ENCODE measurements at places on chromosomes 4 and X. TPM values are rescaled to one million over a fixed set of nuclear protein-coding genes. Genes with fewer than 3 reads are reported as not detected.

DNA sequence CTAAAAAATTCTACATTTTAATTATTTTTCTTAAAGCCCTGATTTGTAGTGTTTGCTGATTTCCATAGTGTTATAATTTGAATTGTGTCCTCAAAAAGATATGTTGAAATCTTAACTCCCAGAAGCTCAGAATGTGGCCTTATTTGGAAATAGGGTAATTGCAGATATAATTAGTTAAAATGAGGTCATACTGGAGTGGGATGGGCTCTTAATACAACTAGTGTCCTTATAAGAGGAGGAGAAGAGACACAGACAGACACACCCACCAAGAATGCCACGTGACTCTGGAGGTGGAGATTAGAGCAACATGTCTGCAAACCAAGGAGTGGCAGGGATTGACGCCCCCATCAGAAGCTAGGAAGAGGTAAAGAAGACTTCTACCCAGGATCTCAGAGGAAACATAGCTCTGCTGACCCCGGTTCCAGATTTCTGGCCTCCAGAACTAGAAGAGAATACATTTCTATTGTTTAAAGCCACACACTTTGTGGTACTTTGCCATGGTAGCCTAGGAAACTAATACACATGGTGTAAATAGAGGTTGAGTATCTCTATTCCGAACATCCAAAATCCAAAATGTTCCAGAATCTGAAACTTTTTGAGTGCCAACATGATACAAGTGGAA, 70.5 kb upstream of the IRF2 start:
- DNase-seq: no peak

GRCh38 chr4:160981083-160981482, 1182.7 kb downstream of the FSTL5 start:
- no peak for DNase-seq

DNA sequence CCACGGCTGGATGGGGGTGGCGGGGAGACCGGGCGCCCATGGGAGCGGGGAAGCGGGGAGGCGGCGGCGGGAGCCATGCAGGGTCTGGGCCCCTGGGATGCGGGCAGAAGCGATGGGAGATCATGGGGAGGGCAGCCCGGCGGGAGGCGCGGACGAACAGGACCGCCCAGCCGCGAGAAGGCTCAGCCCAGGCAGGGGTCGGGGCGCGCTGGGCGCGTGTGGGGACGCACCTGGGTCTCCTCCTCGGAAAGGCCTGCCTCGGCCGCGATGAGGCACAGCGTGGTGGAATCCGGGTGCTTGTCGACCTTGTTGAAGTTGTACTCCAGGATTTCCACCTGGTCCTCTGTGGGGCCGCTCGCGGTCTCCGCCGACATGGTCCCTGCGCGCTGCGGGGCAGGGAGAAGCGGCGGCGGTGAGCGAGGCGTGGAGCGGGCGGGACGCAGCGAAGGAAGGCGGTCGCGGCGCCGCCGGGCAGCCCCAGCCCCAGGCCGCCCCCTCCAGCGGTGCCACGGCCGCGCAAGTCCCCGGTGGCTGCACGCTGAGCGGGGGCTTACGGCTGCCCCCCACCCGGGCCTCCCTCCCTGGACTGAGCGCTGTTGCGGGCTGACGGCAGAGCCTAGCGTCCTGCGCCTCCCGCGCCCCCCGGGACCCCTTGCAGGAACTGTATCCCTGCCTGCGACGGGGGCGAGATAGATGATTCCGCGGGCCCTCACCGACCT, 25.3 kb downstream of the HOPX start:
- DNase-seq: no peak

DNA sequence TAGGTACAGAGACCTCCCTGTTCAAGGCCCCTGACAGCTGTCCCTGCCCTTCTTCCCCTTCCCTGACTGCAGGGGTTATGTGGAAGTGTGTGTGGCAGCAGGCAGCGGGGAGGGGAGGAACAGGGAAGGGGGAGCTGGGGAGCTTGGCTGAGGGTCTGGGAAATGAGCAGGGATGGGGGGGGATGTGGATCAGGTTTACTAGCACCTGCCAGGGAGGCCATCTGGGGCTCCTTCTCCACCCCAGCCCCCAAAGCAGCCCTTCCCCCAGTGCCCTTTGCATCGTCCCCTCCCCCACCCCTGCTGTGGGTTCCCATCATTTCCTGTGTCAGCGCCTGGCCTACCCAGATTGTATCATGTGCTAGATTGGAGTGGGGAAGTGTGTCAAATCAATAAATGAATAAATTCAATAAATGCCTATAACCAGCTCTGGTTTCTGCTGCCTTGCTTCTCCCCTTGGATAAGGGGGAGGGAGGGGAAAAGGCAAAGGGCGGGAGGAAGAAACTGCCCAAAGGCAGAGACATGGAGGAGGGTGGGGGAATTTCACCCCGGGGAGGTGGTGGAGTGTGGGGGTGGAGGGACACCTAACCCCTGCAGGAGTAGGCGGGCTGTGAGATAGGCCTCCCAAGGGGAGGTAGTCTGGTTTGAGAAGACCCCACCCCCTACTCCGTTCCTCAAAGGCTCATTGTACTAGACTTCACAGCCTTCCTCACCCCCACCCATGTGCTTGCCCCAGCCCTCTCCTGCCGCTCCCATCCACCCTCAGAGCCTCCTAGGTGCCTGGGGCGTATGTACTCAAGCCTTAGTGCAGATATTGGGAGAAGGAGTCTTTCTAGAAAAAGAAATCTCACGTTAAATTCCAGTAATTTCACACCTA, 3.2 kb downstream of the CXorf65 start:
- peak; percentile 36 for DNase-seq

GRCh38 chr4:11182586-11183355, 245.9 kb downstream of the HS3ST1 start:
- no peak for DNase-seq

GRCh38 chr4:26723216-26723615, 137.4 kb upstream of the STIM2 start:
- DNase-seq: no peak

The ZNF732 gene
- total RNA-seq: not detected

DNA sequence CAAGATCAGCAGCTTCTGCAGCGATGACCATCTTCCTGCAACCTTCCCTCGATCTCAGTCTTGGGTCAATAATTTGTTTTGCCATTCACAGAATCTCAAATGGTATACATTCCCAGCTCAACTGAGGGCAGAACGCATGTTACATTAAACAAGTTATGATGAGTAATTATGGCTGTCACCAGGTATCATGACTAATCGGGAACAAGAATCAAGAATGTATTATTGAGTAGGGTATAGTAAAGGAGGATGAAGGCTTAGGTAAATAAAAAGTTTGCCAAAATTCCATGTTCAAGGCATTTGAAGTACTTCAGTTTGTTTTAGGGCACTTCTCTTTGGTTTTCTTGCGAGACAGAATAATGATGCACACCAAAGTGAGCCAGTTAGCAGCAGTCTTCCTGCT, 194.1 kb downstream of the SH2D1A start:
- DNase-seq: no peak

DNA sequence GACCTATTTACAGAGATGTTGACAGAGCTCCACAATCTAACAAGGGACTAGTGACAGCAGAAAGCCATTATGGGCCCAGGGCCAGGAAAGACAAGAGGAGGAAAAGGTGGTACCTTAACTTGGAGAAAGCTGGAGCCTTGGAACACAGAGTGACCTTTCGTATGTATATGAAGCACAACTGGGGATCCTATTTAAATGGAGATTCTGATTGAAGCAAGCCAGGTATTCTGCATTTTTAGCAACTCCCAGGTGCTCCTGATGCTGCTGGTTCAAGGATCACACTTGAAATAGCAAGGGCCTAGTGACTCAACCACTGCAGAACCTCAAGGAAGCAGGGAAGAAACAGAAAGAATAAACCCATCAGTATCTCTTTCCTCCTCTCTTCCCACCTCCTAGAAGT, 99.4 kb downstream of the TMEM47 start:
- DNase-seq: no peak

The MAPK10 gene
- total RNA-seq: 45.0 TPM
